ENCODE measurements at places on chromosomes 13 and 19.

- DNase-seq: no peak
These were observed 4.4 kb downstream of the CCDC61 start for GRCh38 chr19:45999653-46000121.

DNA sequence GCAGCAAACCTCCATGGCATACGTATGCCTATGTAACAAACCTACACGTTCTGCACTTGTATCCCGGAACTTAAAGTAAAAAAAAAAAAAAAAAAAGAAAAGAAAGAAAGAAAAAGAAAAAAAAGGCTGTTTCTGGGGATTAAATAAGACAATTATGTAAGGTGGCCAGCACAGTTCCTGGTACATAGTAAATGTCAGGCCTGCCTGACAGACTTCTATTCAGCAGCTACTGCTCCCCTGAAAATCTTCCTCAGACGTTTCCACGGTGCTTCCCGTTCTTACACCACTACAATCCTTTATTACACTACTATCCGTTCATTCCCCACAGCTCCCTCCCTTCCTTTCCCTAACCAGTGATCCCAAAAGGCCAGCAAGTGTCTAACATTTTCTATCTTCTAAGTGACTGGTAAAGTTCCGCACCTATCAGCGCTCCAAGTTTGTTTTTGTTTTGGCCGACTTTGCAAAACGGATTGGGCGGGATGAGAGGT, 636 bp upstream of the RB1 start:
- no peak for DNase-seq

DNA sequence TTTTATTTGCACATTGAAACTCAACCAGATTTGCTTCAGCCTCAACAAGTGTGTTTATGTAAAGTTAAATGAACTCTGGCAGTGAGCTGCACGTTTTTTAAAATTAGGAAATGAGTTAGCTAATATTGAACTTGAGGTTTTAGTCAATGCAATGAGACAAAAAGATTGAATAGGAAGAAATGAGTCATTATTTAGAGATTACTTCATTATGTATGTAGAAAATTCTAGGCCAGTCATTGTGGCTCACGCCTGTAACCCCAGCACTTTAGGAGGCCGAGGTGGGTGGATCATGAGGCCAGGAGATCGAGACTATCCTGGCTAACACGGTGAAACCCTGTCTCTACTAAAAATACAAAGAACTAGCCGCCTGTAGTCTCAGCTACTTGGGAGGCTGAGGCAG, 22.8 kb upstream of the CD70 start:
- no peak for DNase-seq

- DNase-seq: no peak
These were observed 23.1 kb upstream of the EIF3G start for GRCh38 chr19:10142701-10143375.

DNA sequence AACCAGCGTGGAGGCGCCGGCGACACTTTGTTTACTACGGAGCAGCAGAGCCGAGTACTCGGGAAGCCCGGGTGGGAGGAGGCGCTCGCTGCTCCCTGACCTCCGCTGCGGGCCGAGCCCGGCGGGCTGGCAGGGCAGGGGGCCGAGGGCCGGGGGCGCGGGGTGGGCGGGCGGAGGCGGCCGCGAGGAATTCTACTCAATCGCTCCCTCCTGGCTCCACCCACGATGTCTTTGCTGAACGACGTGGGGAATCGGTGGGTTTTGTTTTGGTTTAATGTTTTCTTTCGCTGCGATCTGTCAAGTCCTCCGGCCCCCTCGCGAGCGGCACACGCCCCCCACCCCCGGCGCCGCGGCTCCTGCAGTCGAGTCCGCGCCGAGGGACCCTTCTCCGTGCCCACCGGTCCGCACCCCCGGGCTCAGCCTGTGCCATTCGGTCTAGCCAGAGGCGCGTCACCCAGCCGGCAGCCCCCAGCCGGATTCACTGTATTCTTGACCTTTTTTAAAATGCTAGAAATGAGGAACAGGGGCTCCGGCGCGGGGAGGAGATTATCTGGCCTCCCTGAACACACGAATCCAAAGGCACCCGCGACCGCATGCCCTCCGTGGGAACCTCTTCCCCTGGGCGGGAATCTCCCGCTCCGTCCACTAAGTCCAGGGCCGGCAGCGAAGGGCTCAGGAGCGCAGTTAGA, 636 bp upstream of the FOXO1 start:
- peak; percentile 35 for DNase-seq

DNA sequence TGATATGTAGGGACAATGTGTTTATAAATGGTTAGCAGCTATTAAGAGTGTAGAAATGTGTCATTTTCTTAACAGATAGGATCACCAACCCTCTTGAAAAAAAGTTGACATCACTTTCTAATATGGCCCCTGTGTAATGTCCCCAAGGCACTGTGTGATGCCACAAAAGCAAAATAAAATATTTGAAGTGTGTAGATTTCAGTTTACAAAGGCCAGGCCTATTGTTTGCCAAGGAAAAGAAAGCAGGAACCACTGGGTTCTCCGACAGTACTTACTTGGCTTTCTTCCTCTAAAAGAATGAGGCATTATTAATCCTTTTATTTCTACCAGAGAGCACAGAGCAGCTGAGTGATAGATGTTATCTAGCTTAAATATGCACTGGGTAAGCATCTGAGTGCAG, 10.5 kb upstream of the GJA3 start:
- no peak for DNase-seq

GRCh38 chr19:39254531-39255345, 6.1 kb upstream of the IFNL4 start:
- no peak for DNase-seq

GRCh38 chr19:1582201-1582600, 10.5 kb downstream of the MBD3 start:
- no peak for DNase-seq

DNA sequence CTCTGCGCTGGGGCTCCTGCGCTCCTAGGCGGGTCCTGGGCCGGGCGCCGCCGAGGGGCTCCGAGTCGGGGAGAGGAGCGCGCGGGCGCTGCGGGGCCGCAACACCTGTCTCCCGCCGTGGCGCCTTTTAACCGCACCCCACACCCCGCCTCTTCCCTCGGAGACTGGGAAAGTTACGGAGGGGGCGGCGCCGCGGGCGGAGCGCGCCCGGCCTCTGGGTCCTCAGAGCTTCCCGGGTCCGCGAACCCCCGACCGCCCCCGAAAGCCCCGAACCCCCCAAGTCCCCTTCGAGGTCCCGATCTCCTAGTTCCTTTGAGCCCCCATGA, at the start of gene GJB2:
Gene GJB2 (minus strand): TSS at position 103 of the 326 bp plus-strand sequence. CDS start 3,357 bp downstream, outside the sequence.
- no peak for DNase-seq

DNA sequence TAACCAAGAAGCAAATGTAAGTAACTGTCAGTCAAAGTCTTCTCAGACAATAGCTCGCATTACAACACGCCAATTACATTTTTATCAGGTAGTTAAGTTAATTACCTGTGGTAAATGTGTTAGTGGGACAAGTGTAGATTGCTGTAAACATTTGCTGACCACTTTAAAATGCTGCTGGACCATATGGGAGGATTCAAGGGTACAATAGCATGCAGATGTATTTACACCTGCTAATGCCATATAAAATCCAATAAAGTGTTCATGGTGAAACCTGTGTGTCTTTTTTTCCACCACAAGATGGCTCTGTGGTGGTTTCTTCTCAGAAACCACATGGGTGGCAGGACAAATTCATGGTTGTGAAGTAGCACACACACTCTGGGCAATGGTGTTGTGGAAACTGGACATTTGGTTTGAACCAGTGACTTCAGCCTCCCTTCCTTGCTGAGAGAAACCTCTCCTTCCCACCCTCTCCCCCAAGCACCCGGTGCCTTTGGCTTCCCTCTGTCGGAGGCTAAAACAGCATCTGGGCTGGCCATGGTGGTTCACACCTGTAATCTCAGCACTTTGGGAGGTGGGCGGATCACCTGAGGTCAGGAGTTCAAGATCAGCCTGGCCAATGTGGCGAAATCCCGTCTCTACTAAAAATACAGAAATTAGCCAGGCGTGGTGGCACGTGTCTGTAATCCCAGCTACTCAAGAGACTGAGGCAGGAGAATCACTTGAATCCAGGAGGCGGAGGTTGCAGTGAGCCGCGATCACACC, 18.1 kb upstream of the GTF3A start:
- no peak for DNase-seq

DNA sequence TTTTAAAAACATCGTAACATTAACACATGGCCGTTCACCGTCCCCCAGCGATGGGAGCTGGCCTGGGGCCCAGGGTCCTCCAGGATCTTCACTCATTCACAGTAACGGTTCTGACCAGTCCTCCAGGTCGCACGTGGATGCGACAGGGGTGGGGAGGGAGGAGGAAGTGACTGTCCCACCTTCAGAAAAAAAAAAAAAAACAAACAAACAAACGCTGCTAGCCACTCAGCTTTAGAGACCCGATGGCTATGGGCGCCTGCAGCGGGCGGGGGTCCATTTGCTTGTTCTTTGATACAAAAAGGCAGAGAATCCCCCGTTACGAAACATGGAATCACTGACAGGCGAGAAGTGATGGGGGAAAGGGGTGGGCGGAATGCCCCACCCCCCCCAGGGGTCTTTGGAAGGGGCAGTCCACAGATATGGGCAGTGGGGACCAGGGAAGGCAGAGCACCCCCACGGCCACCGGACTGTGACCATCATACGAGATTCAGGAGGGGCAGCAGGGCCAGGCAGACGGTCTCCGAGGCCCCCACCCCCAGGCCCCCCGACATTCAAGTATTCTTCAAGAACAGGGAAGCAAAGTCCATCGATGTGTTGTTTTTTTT, 13.3 kb downstream of the MKNK2 start:
- DNase-seq: no peak

GRCh38 chr19:28196101-28196500, 1016.9 kb downstream of the UQCRFS1 start:
- DNase-seq: no peak

- no peak for DNase-seq
These were observed 1.0 kb upstream of the OR7C2 start for GRCh38 chr19:14940266-14940665.

- DNase-seq: no peak
These were observed 120.5 kb upstream of the PEG3 start for GRCh38 chr19:56960959-56961543.

DNA sequence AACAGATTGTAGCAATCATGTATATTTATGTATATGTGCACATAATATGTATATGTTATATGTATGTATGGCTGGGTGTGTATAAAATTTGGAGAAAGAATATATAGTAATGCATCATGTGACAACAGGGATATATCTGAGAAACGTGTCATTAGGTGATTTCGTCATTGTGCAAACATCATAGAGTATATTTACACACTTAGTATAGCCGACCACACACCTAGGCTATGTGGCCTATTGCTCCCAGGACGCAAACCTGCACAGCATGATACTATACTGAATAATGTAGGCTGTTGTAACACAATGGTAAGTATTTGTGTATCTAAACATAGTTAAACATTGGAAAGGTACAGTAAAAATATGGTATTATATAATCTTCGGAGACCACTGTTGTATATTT, 43.8 kb downstream of the ESD start:
- DNase-seq: no peak

DNA sequence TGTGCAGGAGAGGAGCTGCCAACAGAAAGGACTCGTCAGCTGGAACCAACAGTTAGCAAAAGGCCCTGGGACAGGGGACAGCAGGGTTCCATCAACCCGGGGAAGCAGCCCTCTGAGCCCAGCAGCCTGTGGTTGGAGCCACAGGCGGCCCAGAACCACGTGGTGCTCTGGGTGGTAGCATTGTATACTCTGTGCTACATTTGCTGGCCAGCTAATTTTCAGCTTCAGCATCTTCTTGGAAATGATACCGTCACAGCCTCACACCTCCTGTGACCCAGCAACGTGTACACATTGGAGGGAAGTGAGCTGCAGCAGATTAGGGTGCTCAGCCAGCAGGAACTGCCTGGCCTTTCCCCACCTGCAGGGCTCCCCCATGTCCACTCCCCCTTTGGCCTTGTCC, 13.1 kb upstream of the MTIF3 start:
- no peak for DNase-seq

- no peak for DNase-seq
These were observed 11.7 kb upstream of the MCF2L start for GRCh38 chr13:112957295-112957677.

DNA sequence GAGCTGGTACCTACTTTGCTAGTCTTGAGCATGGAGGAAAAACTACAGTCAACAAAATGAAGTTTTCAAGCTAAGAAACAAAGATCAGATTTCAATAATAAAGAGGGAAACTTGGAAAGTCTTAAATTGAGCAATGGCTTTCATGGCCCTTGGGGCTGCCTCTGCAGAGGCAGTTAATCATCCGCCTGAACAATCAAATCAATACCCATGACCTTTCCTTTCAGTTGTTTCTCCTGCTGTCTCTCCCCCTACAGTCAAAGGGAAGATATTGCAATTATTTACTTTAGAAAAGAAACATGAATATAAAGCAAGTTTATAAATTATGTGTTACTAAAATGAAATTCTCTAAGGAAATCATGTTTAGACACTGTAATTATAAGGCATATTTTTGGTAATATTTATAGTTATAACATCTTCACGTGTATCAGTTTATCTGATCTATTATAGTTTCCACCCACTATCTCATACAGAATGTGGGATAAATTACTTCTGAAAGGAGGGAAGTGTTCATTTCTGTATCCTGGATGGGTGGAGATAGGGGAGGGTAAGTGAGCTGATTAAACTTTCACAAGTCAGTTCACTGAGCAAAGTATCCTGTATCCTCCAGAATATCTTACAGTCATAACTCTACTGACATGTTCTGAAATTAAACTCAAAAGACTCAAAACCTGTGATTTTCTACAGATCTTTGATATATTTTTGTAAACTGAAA, 72.4 kb upstream of the TSC22D1 start:
- no peak for DNase-seq

GRCh38 chr13:31011901-31012654, 79.6 kb downstream of the TEX26 start:
- DNase-seq: no peak

DNA sequence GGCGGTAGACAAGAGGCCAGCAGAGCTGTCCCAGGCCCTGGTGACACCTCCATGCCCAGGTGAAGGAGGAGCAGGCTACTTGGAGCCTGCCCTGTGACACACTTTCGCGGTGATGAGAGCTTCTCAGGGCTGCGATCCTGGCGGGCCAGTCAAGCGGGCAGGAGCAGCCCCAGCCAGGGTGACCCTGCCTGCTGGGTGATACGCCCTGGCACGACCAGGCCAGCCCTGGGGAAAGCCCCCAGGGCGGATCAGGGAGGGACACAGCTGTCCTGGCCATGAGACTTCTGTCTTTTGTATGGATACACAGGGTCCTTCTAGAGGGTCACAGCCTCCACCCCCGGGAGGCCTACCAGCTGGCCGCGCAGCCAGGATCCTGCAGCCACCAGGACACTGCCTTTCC, 13.1 kb downstream of the DNM2 start:
- no peak for DNase-seq

DNA sequence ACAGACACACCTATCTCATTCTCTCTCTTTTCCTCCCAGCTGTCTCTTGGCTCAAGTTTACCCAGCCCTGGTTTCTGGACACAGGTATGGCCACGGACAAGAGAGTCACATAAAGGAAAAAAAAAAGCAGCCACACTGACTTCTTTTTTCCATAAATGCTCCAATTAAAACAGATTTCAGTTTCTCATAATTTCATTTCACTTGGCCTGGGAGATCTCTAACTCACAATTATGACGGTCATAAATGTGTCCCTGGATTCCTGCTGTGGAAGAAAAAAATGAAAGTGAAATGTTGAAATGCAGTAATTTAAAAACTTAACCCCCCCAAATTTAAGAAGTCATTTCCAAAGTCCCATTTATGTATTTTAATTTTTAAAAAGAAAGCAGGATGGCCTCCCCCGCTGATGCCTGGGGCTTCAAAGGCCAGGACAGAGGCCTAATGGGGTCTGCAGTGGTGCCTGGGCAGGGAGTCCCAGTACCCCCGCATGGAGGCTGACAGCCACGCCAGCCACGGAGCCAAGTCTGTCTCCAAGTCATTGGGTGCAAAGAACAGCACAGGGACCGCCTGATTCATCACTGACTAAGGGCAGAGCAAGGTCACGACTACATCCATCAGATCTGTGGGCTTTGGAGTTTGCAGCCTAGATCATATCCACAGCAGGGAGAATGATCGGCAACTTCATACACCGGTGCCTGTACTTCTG, 79.7 kb downstream of the TSHZ3 start:
- DNase-seq: no peak
